ENCODE measurements at places on chromosomes 6 and 20. TPM values are rescaled to one million over a fixed set of nuclear protein-coding genes. Genes with fewer than 3 reads are reported as not detected.

The SLC22A2 gene
- total RNA-seq, result 0.50 TPM

The SCRT2 gene
- not detected for total RNA-seq

The UQCC2 gene
- total RNA-seq, result 118 TPM

The SHLD1 gene
- total RNA-seq, result 6.7 TPM

The GTSF1L gene
- total RNA-seq, result not detected

The NHSL1 gene
- 1.8 TPM for total RNA-seq

- DNase-seq, result no peak
Observed at GRCh38 chr6:108746366-108746765, 101.9 kb upstream of the ARMC2 start.

- no peak for DNase-seq
Observed at GRCh38 chr20:57743450-57744095, 33.8 kb upstream of the PMEPA1 start.

DNA sequence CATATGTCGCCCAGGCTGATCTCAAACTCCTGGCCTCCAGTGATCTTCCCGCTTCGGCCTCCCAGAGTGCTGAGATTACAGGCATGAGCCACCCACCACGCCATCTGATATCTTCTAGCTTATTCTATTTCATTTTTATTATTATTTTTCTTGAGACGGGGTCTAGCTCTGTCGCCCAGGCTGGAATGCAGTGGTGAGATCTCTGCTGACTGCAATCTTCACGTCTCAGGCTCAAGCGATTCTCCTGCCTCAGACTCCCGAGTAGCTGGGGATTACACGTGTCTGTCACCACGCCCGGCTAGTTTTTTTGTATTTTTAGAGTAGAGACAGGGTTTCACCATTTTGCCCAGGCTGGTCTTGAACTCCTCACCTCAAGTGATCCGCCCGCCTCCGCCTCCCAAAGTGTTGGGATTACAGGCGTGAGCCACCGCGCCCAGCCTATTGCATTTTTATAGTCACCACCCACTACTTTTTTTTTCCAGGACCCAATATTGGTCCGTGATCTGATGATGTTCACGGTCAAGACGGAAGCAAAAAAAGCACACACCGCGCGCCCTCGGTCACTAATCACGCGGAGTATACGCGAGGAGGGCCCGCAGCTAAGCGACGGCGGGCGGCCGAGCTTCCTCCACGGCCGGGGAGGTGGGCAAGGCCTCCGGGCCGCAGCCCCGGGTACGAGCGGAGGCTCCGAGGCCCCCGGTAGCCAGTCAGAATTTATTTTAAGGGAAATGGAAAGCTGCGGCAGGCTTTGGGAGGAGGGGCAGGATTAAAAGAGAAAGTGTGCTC lies 1.1 kb upstream of the LSM14B start:
- DNase-seq, result peak; percentile 76

- DNase-seq, result no peak
Observed at GRCh38 chr20:43766385-43766784, 39.6 kb upstream of the GTSF1L start.

- no peak for DNase-seq
Observed at GRCh38 chr6:16105854-16106253, 23.0 kb upstream of the MYLIP start.

GRCh38 chr20:46938434-46938833 lies 43.8 kb downstream of the EYA2 start:
- no peak for DNase-seq

GRCh38 chr6:76942203-76942966 lies 520.9 kb downstream of the HTR1B start:
- DNase-seq, result no peak

DNA sequence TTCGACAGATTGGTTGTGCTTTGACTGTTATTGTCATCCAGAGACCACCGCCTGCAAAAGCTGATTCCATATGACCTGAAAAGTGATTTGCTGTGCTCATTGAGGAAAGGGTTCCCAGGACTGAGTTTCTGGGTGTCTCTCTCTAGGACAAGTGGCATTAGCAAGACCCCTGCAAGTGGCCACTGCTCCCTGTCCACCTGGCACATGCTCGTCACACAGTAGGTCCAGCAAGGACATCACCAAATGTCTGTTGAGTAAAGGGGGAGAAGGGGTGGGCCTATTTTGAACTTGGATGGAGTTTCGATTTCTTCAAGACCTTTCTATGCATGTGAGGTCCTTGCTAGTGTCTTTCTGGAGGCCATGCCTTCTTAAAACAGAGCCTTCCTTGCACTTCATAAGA lies 48.9 kb upstream of the IYD start:
- DNase-seq, result no peak

GRCh38 chr20:35199740-35200139 lies 26.8 kb upstream of the MMP24 start:
- DNase-seq, result no peak

DNA sequence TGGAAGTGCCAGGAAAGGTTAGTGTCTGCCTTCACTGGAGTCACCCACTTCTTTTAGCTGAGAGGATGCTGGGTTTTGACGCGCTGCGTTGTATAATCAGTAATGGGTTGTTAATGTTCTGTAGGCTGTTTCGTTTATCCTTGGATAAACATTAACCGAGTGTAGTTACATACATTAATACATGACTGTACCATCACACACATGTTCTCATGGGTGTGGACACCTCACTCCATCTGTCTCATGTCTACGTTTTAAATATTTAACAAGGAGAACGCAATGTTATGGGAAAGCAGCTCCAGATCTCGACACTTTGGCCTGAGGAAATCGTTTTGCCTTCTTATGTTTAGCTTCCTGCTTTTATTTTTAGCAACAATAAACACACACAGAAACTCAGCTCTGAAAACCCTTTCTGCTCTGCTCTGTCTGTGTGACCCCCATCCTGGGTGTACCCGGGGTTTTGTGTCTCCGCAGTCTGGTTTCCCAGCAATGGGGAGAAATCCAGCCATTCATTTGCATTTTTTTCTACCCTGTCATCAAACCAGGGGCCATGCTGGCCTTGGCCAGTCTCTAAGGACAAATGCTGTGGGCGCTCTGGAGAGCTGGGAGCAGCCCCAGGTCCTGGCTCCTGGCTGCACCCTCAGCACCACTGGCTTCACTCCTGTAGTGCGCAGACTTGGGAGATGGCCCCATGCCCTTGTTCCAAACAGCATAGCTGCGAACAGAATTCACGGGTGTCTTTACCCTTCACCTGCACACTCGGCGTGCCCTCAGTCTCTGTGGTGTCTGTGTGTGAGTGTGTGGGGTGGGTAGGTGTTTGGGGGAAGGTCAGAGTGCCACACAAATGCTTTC lies 110.8 kb downstream of the ERMARD start:
- DNase-seq, result no peak

DNA sequence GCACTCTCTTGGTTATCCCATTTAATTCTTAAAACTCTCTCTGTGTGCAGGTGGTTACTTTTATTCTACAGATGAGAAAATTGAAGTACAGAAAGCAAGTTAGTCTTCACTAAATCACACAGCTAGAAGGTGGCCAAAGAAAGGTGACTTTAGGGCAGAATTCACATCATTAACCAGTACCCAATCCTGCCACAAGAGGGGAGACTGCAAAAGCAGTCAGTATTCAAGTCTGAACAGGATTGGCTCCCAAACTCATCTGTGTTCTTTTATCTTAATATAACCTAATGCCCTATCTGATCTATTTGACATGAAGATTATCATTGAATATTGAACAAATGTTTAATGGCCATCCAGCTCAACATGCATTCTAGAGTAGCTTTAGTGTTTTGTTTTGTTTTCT lies 225.3 kb upstream of the FAM83B start:
- no peak for DNase-seq

DNA sequence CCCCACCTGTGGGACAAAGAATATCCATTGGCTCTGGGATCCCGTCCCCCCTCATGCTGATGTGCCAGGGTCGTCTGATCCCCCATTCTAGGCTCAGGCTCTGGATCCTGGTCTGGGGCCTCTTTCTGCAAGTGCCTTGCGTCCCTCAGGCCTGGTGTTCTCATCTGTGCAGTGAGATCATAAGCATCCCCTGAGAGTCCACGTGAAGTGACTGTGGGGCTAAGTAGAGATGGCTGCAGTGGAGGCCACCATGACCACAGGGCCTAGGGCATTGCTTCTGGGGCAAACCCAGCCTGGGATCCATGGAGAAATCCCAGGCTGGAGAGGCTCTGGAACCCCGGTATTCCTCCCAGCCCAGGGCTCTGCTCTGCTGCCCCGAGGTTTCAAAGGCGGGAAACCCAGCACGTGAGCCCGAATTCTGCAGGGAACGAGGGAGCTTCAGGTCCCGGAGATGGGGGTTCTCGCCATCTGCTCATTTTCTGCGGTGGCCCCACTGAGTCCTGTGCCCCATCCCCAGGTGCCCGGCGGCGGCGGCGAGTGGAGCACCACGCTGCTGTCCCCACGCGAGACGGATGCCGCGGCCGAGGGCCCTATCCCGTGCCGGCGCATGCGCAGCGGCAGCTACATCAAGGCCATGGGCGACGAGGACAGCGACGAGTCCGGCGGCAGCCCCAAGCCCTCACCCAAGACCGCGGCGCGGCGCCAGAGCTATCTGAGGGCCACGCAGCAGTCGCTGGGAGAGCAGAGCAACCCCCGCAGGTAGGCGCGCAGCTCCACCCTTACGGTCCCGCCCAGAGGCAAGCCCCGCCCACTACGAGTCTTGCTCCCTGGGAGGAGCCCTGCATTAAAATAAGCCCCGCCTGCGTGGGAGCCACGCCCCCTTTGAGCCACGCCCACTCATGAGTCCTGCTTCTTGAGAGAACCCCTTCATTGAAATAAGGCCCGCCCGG lies 105.5 kb upstream of the MYL9 start:
- peak; percentile 89 for DNase-seq

DNA sequence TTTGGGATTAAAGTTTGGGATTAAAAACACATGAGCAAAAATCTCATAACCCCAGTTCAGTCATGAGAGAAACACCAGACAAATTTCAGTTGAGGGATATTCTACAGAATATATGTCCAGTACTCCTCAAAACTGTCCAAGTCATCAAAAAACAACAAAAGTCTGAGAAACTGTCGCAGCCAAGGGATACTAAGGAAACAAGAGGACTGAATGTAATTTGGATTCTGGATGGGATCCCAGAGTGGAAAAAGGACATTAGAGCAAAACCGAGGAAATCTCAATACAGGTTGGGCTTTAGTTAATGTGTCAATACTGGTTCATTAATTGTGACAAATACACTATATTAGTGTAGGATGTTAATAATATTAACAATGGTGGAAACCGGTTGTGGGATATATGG lies 219.3 kb downstream of the BCKDHB start:
- DNase-seq, result no peak

DNA sequence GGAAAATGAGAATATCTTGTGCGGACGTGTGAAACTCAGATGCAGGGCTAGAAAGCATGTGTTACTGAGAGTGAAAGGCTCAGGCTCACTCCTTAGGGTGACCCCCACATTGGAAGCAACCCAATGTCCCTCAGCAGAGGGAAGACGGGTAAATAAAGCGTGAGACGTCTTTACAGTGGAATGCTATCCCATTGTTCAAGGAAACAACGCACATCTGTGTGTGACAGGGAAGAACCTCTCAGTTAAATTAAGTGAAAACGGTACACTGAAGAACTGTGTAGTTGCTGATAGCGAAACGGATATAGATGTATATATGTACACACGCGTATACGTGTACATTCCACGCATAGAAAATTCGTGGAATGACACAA lies 839 bp downstream of the HNF4A start:
- no peak for DNase-seq

DNA sequence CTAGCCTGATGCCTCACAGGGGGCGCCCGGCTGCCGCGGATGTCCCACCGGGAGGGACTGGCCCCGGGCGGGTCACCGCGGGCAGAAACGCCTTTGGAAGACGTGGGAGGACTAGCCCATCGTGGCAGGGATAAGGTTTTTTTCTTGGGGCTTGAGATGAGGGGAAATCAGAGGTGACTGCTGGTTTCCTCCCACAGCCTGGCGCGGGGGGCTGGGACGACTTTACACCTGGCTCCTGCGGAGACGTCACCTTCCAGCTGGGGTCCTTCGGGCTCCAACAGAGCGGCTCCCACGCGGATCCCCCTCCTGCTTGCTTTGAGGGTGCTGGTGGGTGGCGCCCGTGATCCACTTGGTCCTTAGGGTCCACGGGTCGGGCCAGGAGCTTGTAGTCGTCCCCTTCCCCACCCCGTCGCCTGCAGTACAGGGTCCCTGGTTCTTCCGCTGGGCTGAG lies 11.4 kb downstream of the ULBP3 start:
- DNase-seq, result no peak

DNA sequence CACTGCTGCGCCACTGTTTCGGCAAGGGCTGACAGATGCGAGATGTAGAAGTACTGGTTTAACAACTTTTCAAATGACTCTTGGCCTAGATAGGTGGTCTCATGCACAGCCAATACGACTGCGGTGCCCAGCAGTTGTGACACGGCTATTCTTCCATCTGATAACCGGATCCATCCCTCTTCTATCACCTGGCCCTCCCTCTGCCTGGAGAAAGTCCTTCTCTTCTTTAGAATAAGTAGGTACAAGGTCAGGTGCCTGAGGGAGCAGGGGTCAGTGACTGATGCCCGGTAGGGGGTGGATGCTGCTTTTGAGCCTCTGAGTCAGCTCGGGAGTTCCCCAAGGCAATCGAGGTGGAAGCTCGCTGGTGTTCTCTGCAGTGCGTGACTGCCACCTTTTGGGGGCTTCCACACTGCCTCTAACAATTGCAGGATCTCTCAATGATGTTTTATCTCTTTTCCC lies 166.8 kb upstream of the GRIK2 start:
- DNase-seq, result no peak

DNA sequence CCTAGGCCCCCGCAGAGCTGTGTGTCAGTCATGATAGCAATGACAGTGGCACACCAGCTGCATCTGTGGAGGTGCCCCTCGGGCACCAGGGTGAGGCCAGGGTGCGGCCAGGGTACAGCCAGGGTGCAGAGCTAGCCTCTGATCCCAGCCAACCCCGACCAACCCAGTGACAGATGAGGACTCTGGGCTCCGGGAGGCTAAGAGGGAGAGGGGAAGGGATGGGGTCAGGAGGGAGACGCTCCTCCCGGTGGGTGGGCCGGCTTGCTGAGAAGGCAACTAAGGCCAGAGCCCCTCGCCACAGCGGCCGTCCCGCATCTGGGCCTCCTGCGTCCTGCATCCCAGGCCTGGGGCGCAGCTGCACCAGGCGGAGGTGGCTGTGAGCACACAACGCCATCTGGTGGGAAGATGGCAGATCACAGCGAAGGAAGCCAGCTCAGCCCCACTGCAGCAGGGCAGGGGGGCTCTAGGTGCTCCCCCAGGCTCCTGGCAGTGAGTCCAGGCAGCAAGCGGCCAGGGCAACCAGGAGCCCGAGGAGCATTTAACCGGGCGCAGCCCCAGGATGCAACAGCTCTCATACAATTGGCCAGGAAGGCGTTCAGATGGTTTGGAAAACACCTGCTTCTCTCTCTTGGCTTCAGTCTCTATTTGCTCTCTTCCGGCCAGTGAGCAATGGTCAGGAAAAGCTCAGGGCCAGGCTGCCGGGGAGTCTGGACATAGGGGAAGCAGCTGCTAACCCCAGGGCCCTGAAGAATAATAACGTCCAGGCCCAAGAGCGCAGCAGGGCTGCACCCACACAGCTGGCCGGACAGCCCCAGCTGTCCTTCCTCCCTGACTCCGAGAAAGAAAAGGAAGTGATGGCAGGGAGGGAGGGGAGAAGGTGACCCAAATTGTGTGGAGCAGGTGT lies 169.4 kb downstream of the TAF4 start:
- DNase-seq, result peak; percentile 57

- DNase-seq, result no peak
Observed at GRCh38 chr20:57414867-57415592, 23.8 kb downstream of the RBM38 start.

GRCh38 chr6:144149894-144150709 lies at the start of gene STX11:
Gene STX11 (plus strand): TSS chr6:144150517. CDS start chr6:144186628, 36,111 bp downstream.
- DNase-seq, result peak; percentile 80

GRCh38 chr6:150377211-150377781 lies 8.5 kb downstream of the IYD start:
- no peak for DNase-seq

GRCh38 chr6:3756546-3756945 lies 5.0 kb upstream of the PXDC1 start:
- no peak for DNase-seq

Data from psoas muscle (tissue), 8 donors.